ENCODE measurements at places on chromosomes 13 and 19. TPM values are rescaled to one million over a fixed set of nuclear protein-coding genes. Genes with fewer than 3 reads are reported as not detected.

DNA sequence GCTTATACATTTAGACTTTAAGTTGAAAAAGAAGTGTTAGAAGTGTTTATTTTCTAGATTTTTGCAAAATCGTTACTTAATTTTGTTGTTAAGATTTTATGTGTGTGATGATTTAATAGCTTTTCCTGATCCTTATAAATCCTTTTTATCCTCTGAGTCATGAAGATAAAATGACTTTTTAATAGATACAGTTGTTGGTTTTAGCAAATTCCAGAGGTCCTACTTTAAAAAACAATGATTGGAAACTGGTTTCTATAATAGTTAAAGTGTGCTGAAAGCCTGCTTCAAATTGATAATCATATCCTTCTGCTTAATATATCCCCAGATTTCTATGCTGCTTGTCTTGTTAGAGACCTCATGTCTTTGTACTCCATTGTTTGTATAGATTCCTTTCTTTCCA lies 39.0 kb downstream of the RNASEH2B start:
- DNase-seq = no peak

DNA sequence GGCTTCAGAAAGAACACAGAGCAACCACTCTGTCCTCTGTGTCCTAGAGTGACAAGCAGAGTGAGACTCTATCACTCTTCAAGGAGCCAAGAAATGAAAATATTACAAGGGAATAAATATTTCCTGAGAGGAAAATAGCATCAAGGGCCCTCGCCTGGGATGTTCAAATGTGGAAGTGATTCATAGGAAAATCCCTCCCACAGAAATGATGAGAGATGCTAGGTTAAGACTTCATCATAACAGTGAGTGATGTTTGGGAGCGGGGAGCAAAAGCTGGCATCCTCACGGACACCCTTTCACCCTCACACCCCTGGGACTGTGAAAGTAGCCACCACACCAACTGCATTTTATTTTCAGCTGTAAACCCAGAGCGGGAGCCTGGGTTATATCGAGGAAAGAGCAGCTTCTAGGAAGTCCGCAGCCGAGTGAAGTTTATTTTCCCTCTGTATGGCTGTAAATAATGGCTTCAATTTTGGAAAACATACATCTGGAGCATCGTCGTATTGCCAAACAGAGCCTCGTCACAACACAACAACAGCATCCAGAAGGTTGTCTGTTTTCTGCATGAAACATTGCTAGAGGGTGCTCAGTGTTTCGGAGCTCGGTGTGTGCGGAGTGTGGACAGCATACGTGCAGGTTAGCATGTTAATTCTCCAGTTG lies 54.8 kb downstream of the DLEU7 start:
- DNase-seq = peak; percentile 14

- DNase-seq = no peak
Observed at GRCh38 chr19:37669450-37669914, 14.2 kb upstream of the ZFP30 start.

GRCh38 chr19:18167975-18168645 lies 5.5 kb upstream of the IFI30 start:
- DNase-seq = no peak

DNA sequence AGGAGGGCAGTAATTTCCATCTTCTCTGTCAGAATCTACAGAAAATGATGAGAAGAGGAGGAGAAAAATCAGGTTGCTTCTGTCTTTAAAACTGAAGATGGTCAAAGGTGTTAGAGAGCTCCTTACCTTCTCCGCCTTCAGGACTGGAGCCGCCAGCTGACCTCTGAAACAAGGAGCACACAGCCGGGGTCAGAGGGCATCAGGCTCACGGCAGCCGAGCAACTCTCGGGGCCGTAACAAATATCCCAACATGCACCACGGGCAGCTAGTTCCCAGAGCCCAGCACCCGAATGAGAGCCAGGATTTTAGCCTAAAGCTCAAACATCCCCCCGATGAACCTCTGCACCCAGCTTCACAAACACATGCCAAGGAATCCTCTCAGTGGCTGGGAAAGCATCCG lies 27.6 kb downstream of the CAPS start:
- no peak for DNase-seq

DNA sequence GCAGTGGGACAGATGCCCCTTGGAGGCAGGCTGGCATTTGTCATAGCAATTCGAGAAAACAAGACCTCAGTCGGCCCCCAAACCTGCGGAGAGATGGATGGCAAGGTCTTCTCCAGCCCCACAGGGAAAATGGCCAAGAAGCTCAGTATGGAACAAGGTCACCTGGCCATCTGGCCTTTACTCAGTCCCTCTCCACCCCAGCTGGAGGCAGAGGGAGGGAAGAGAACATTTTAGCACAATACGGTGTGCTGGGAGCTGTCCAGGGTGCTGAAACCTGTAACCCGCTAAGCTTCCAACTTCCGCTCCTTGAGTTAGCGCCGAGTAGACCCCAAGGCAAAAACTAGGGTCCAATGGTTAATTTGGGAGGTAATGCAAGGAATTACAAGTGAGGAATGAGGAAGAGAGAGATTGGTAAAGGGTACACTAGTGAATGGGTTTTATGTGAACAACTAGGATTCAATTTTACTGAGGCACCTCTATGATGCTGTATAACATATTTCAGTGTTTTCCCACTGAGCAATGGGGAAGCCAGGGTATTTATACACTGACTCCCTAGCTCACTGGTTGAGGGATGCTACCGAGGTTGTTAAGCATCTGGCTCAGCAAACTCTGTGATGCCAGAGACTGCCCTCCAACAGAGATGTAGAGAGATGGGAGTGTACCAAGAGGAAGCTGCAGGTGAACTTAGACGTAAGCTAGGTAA lies 64.3 kb downstream of the CACNA1A start:
- peak; percentile 9 for DNase-seq

- peak; percentile 3 for DNase-seq
Observed at GRCh38 chr13:42847891-42848663, 66.7 kb downstream of the FAM216B start.

GRCh38 chr13:75902166-75903104 lies 266.3 kb downstream of the LMO7 start:
- DNase-seq = no peak

DNA sequence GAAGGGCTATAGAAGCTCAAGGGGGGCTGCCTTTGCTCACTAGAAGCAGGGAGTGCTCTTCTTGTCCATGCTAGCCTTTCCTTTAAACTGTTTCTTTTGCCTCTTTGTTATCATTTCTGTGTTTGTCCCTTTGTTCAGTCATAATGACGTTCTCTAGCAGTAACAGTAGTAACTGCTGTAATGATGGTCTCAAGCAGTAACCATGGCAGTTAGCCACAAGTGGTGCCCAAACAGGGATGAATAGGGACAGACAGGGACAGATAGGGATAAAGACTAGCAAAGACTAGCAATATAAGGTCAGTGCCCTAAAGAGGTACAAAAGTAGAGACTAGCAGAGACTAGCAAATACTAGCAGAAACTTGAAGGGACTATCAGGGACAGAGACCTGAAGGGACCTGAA lies 869.0 kb upstream of the PRR20A start:
- DNase-seq = no peak

- DNase-seq = no peak
Observed at GRCh38 chr19:18261474-18261873, 12.8 kb downstream of the IQCN start.

DNA sequence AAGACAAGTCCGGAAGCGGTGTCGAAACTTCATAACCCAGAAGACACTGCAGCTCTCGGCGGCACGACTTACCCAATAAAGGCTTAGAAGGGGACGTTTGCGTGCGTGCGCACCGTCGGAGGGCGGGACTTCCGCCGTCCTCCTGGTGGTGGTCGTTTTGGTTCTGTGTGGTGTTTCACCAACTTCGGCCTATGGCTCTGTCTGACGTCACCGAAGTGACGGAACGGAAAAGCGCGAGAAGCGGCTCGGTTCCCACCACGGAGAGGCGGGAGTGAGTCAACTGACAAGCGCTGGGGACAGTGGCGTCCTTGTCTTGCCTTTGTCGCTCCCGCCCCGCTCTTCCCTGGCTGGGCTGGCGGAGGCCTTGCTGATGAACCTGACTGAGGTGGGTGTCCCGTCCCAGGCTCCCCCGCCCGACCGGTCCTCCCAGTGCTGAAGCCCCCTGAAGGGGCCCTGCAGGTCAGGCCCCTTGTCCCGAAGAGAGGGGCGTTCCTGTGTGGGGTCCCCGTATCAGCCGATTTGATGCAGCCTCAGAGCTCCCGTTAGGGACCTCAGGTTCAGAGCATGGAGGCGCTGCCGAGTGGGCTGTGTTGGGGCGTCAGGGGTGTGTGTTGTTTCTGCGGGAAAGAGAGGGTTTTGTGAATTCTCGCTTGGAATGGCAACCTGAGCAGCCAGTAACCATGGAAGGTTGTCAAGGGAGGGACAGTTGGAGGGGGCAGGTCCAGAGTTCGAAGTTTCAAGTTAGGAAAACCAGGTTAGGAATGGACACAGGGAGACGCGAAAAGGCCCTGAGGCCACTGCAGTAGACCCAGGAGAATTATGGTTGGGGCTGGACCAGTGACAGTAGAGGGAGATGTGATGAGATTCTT lies at the start of gene ZNF548:
Gene ZNF548, plus strand, starts transcription at position 125 of the 869 bp plus-strand sequence. Its CDS starts 246 bp downstream, at position 371.
- peak; percentile 99 for DNase-seq

DNA sequence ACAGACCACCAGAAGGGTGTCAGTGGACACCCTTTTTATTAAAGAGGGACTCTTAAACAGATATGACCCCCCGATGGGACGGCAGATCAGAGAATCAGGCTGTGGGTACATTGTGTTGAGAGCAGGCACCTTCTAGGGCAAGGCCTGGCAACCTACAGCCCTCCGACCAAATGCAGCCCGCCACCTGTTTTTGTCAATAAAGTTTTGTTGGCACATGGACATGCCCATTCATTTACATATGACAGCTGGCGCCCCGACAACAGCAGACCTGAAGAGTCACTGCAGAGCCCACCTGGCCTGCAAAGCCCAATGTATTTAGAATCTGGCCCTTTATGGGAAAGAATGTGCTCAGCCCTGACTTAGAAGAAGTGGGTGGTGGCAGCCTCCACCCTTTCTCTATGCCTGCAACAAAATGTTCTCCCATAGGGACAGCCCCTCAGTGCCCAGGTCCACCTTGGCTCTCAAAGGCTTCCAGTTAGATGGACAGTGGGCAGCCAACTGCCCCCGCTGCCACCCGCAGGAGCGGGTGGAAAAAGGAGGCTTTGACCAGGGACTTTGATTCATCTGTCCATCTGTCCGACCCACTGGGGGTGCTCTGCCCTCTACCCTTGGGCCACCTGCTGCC lies 184.9 kb downstream of the PTPRS start:
- no peak for DNase-seq

GRCh38 chr19:3944018-3944721 lies 11.3 kb downstream of the NMRK2 start:
- no peak for DNase-seq

The ACP7 gene
- total RNA-seq = 6.4 TPM

The ADGRE2 gene
- not detected for total RNA-seq

The SLC7A9 gene
- not detected for total RNA-seq

The VSTM1 gene
- total RNA-seq = 0.74 TPM

The SLITRK6 gene
- total RNA-seq = 0.84 TPM

The ZNF844 gene
- 0.02 TPM for total RNA-seq

The PPM1N gene
- total RNA-seq = 0.34 TPM

The ATP8A2 gene
- total RNA-seq = 0.64 TPM

The ZNF837 gene
- 0.08 TPM for total RNA-seq

The SH2D3A gene
- total RNA-seq = 0.43 TPM
